ENCODE measurements at places on chromosomes 1 and 21.

GRCh38 chr1:192118881-192119405 is 39.3 kb upstream of the RGS18 start:
- DNase-seq: no peak

DNA sequence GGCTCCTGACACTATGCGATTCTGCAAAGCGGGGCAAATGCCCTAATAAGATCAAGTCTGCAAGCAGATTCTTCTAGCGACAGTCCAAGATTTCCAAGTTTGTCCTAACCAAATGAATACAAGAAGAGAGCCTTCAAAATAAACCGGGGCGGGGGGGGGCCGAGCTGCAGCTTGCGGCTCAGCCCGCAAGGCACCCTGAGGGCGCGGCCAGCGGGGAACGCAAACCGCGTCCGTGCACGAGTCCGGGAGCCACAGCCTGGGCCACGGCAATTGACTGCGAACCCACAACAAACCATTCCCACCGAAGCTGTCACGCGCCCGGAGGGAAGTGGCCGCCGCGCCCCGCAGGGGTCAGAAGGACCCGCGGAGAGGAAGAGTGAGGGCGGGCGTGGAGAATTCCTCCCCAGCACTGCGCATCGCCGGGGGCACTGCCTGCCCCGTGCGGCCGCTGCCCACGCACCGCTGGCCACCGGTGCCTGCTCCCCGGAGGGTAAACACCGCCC is 687 bp downstream of the TGFBR3 start:
- DNase-seq: peak; percentile 32

GRCh38 chr1:223363057-223363855 is 720 bp downstream of the SUSD4 start:
- peak; percentile 19 for DNase-seq

DNA sequence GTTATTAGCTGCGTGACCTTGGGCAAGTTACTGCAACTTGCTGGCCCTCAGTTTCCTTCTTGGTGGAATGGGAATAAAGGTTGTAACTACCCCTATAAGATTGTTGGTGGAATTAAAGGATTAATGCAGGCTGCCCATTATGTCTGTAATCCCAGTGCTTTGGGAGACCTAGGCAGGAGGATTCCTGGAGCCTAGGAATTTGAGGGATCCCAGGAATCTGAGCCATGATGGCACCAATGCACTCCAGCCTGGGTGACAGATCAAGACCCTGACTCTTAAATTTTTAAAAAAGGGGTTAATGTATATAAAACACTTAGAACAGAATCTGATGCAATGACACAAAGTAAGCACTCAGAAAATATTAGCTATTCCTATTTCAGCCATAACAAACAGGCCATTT is 67.3 kb downstream of the PTGER3 start:
- DNase-seq: no peak

DNA sequence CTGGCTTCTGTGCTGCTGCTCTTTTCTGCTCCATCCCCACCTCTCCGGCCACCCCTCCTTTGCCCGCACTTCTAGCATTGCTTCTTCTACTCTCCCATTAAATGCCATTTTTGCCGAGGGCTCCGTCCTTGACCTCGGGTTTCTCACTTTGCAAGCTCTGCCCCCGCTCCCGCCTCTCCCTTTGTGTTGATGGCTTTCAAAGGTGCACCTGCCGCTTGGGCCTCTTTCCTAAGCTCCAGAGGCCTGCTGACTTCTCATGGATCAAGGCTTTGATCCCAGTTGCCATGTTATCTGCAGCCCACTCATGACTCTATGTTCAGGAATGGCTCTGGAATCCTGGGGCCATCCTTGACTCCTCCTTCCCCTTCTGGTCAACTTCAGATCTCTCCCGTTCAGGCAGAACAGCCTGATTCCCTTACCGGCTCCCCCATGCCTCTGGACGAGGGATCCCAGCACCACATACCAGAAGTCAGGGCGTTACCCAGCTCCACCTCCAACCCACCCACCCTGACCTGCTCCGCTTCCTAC is 54.3 kb downstream of the TLR5 start:
- no peak for DNase-seq

DNA sequence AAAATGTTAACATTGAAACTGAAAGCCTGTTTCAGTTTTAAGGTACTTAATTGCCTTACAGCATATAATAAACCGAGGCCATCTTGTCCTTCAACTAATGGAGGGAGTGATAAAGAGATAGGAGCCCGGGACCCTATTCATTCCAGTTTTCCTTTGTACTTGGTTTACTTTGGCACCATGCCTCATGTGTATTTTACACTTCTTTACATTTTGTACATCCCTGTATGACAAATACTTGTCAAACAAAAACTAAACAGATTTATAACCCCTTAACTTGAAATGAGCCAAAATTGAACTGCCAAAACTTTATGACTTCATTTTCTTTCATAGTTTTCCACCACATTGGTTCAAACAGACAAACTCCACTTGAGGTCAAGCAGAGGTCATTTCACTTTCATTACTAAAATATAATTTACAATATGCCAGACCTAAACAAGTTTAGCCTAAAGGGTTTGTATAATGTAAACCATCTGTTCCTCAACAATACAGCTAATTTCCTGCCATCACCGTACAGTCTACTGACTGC is 30.9 kb upstream of the UBE2U start:
- DNase-seq: no peak

GRCh38 chr1:28887835-28888682 is 26.3 kb upstream of the EPB41 start:
- DNase-seq: no peak

DNA sequence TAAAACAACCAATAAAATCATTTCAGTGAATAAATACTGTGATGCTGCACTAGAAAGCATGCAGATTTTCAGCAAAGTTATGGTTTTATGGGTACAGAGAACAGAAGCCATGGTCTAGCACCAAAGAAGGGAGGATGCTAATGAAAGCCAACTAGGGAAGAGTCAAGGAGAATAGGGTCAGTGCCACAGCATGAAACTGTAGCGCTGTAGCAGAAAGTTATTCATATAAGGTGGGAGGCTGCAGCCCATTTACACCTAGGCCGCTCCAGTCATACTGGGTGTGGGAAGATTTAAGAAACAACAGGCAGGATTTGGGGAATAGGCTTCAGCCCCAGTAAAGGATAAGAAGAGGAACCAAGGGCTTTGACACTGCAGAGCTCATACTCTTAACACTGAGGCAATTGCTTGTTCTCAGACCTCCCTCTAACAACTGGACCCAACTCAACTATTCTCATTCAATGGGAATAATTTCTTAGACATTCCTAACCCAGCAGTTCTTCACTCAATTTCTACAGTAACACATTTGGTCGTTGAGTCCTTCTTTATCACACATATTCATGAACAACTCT is 4.4 kb downstream of the IFI16 start:
- DNase-seq: no peak

- no peak for DNase-seq
Observed at GRCh38 chr1:33424205-33424604, 6.7 kb downstream of the PHC2 start.

GRCh38 chr1:83503153-83503552 is 495.8 kb downstream of the TTLL7 start:
- no peak for DNase-seq

- no peak for DNase-seq
Observed at GRCh38 chr21:40166291-40166843, 299.1 kb downstream of the PCP4 start.

- DNase-seq: no peak
Observed at GRCh38 chr1:177925006-177925405, 44.9 kb downstream of the SEC16B start.

GRCh38 chr1:57407928-57408327 is 15.9 kb downstream of the DAB1 start:
- DNase-seq: no peak

DNA sequence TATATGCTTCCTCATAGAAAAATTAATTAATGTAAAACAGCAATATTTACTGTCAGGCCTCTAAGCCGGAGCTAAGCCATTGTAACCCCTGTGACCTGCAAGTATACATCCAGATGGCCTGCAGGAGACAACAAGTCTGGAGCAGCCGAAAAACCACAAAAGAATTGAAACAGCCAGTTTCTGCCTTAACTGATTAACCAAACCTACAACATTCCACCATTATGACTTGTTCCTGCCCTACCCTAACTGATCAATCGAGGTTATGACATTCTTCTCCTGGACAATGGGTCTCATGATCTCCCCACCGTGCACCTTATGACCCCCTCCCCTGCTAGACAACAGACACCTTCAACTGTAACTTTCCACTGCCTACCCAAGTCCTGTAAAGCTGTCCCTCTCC is 205.8 kb upstream of the DUSP10 start:
- no peak for DNase-seq

DNA sequence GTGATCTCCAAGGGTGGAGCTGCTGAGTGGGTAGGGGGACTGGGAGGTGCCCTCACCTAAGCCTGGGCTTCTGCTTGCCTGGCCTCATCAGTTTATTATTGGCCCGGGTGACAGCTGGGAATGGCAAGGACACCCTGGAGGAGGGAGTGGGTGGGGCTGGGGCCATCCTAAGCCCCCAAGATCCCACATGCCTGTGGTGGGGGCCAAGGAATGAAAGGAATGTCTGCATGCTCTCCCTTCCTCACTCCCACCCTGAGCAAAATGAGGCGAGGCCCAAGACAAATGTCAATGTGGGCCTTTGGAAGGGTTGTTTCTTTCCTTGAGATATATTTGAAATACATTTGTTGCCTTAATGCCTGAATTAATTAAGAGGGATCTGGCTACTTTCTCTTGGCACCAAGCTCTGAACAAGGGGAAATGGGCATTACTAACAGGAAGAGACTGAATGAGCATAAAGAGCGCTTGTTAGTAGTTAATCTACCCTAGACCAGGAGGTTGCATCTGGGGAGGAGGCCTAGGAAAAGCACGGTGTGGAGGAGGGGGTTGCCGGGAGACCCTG is 19.7 kb upstream of the CHI3L1 start:
- DNase-seq: no peak

- DNase-seq: no peak
Observed at GRCh38 chr21:45037986-45038385, 36.4 kb upstream of the ADARB1 start.

- DNase-seq: no peak
Observed at GRCh38 chr1:235295902-235296350, 32.1 kb downstream of the ARID4B start.

- DNase-seq: peak; percentile 58
Observed at GRCh38 chr1:61742620-61743430, 545 bp downstream of the PATJ start.

DNA sequence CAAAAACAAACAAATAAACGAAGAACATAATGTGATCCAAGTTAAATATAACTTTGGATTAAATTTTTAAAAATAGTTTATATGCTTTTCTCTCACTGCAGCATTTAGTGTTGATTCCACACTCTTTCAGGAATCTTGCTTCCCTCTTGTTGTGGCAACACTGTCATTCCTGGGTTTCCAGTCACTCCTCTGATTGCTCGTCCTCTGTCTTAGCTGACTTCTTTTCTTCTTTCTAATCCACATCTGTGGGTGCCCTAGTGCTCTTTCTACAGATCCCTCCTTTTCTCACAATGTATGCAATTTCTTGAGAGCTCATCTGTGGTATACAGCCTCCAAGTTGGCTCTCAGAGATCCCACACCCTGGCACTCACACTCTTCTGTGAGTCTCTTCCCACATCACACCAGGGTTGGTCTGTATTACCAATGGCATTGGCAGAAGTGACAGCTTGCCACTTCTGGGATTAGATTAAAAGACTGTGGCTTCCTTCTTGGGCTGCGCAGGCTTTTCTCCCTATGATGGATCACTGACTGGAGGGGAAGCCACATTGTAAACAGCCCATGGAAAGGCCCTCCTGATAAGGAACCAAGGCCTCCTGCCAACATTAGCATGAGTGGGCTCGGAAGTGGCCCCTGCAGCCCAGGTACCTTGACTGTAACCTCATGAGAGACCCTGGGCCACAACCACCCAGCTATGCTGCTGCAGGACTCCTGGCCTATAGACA is 11.5 kb upstream of the MYOC start:
- DNase-seq: no peak

GRCh38 chr1:212600980-212601379 is 7.6 kb upstream of the ATF3 start:
- DNase-seq: no peak

DNA sequence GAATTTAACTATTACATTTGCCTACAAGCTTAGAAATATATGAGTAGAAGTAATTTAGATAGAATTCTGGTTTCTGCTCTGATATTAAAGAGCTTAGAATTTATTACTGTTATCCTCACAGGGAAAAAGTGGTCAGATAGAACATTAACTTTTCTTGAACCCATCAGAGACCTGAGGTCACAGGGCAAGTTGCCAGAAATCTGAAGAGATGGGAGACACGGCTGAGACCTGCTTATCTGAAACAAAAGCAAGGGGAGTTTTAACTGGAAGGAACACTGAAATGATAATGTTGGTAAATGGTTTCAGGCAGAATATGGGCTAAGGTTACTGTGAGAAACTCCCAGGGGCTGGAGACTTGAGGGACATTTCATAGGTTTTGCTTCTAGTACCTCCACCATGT is 28.0 kb upstream of the USP25 start:
- no peak for DNase-seq

GRCh38 chr1:221018414-221018813 is 139.2 kb downstream of the HLX start:
- DNase-seq: no peak
